ENCODE measurements at places on chromosomes 3 and 15.

GRCh38 chr15:65384895-65385869, 7.4 kb upstream of the IGDCC3 start:
- DNase-seq, result peak; percentile 64

DNA sequence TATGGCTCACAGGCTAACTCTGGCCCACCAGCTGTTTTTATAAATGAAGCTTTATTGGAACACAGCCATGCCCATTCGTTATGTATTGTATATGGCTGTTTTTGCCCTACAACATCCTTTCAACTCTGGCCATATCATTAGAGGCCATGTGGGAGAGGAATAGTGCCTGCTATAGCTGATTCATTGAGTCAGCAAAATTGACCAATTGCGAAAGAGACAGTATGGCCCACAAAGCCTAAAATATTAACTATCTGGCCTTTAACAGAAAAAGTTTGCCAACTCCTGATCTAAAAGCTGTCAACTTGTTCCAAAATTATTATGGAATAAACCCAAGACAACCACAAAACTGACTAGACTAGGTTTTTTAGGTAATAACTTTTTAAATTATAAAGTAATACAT, 1.4 kb downstream of the NR1I2 start:
- DNase-seq, result no peak

- DNase-seq, result no peak
These were observed 63.7 kb downstream of the DNAJB8 start for GRCh38 chr3:128402998-128403397.

GRCh38 chr15:56933410-56933809, 15.0 kb downstream of the TCF12 start:
- DNase-seq, result no peak

- no peak for DNase-seq
These were observed 53.0 kb downstream of the CDCP1 start for GRCh38 chr3:45093176-45093575.

DNA sequence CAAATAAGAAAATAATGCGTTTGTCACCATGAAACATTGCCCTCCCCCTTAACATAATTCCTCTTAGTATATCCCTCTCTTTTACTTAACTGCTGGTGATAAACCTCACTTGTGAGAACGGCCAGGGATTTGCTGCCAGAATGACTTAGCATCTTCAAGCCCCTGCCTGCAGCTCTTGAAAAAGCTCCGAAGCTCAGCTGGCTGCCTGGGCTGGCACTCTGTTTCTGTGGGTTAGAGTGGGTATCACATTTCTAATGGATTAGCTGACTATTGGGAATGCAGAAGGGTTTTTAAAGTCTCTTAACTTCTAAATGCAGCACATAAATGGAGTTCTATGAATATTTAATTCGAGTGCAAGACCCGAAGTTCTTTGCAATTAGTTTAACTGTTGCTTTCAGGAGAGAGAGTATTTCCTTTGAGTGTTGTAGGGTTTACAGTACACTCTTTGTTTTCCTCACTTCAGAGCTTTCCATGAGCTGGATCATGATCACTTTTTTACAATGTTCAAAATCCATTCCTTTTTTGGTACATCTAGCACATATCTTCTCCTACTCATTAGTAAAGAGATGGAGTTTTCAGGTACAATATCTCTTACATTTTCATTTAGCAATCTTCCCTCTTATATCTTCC, 124.7 kb upstream of the RBMS3 start:
- DNase-seq, result no peak

DNA sequence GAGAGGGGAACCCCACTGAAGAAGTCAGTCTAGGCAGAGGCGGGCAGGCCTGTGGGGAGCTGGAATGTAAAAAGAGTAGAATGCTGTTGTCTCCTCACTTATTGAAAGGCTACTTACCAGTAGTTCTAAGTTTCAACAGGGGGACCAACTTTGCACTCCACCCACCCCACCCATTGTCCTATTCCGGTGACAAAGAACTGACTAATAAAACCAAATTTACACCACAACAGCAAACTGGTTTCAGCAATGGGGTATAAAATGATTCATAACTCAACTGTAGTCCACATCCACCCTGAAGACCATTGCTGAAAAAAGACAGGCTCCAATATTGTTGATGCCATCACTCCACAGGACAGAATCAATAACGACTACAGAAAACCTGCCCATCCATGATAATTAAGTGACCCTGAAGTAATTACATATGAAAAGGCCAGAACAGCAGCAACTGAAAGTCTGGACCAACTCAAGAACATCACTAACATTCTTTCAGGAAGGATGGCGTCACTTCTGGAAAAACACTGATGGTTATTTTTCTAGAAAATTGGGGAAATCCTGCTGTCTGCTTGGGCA, 80.2 kb downstream of the ABI3BP start:
- no peak for DNase-seq

DNA sequence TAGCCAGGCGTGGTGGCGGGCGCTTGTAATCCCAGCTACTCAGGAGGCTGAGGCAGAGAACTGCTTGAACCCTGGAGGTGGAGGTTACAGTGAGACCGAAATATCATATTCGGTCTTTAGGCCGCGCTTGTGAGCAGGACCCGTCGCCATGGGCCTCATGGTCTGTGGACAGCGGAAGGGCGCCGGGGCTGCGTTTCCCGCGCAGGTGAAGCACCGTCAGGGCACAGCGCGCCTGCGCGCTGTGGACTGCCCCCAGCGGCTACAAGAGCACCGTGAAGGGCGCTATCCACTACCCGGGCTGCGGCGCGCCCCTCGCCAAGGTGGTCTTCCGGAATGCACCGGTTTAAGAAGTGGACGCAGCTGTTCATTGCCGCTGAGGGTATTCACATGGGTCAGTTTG, 482.0 kb upstream of the NAALADL2 start:
- DNase-seq, result no peak

DNA sequence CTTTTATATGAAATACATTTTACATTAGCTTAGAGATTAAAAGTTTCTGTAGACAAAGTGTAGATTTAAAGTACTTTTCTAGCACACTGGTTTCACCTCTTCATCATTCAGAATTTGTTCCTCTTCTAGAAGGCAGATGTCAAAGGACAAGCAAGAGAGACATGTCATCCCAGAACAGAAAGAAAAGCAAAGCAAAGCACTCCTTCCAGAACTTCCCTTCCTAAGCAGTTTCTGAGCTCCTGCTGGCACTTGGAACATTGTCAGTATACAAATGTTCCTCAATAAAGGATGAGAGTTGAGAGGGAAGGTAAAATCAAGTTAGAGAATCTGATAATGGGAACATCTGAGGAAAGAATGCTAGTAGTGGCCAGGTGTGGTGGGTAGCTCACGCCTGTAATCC, 26.2 kb downstream of the TMOD3 start:
- DNase-seq, result no peak

- no peak for DNase-seq
These were observed 105.8 kb upstream of the GAP43 start for GRCh38 chr3:115517457-115518050.
